ENCODE measurements at places on chromosomes 13 and 19. TPM values are rescaled to one million over a fixed set of nuclear protein-coding genes. Genes with fewer than 3 reads are reported as not detected.

ACP7 gene
- total RNA-seq, result 0.23 TPM

DNA sequence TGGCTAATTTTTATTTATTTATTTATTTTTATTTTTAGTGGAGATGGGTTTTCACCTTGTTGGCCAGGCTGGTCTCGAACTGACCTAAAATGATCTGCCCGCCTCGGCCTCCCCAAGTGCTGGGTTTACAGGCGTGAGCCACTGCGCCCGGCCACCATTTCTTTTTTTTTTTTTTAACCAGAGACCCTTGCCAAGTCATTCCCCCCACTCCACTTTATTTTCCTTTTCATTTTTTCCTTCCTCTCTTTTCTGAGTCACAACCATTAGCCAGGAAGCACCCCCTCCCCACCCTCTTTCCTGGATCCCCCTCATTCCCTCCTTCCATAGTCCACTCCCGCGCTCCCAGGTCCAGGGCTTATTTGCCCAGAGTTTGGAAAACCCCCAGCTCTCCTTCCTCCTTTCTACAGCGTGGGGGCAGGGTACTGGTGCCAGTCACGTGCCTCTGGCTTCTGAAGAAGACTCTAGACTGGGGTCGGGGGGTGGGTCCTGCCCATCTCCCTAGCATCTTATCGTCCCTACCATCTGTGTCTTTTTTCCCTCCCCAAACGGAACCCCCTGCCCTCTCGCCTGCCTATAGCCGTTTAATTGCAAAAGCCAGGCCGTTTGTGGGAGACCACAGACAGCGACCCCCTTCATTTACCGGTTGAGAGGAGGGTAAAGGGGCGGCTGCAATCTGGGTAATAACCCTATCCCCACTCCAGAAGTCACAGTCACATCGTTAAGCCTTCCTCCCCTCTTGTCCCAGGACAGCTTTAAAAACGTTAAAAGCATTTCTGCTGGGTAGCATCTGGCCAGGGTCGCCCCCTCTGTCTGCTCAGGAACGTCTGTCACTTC, 1.1 kb upstream of the CALR start:
- peak overlapping the region; percentile 17 for H3K4me3 ChIP-seq
- H3K36me3 ChIP-seq, result no peaks in the 10 kb centered on the region
- H3K27me3 ChIP-seq, result no peaks in the 10 kb centered on the region
- peak overlapping the region; percentile 30 for H3K27ac ChIP-seq
- H3K4me1 ChIP-seq, result peaks cover 31% of the 10 kb centered on the region
- peak; percentile 60 for DNase-seq

DNA sequence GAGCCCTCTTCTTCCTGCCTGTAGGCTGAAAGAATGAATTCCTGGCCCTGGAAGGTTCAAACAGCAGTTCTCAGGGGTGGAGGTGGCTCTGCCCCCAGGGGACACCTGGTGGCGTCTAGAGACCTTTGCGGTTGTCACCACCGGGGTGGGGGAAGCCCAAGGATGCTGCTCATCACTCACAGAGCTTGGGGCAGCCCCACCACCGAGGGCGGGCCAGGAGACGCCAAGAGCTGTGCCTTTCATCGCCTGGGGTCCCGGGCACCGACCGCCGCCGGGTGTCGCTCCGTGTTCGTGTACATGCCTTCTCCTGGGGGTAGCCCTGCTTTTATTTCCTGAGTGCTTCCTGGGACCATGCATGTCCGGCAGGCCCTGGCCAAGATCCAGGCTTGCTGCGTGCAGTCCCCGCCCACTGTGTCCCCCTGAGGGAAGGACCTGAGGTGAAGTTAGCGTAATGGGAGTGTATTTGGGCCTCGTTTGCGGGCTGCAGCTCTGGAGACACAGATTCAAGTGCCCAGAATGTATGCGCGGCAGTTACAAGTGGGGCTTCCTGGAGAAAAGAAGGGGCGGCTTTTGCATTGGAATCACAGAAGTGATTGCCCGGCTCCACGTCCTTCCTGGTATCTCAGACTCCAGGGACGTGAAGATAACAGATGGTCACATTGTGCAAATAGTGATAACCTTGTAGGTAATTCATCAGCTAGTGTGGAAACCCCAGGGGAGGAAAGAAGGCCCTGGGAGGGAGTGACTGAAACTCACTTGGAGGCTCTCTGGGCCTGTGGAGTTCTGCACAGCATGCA, 7.8 kb downstream of the DOT1L start:
- no peak overlapping the region for H3K4me3 ChIP-seq
- no peaks in the 10 kb centered on the region for H3K36me3 ChIP-seq
- H3K27ac ChIP-seq, result peak overlapping the region; percentile 95
- peaks cover 62% of the 10 kb centered on the region for H3K4me1 ChIP-seq
- no peaks in the 10 kb centered on the region for H3K27me3 ChIP-seq

DNA sequence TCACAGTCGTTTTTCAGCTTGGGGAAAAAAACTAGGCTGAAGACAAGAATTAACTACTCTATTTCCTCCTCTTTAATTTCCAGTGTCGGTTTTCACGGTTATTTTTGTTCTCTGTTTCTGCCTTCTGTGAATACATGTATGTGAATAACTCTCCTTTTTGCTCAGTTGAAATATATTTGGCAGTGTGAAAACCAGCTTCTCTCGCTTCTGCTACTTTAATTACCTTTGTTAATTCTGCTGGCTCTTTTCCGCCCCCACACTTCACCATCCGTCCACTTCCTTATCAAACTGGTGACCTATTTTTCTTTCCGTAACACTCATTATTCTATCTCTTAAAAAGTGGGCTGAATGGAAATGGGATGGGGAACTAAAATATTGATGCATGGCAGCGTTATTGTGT, 126.4 kb downstream of the POU4F1 start:
- no peaks in the 10 kb centered on the region for H3K4me1 ChIP-seq
- H3K27me3 ChIP-seq, result no peaks in the 10 kb centered on the region
- no peaks in the 10 kb centered on the region for H3K36me3 ChIP-seq
- no peak overlapping the region for H3K27ac ChIP-seq

DNA sequence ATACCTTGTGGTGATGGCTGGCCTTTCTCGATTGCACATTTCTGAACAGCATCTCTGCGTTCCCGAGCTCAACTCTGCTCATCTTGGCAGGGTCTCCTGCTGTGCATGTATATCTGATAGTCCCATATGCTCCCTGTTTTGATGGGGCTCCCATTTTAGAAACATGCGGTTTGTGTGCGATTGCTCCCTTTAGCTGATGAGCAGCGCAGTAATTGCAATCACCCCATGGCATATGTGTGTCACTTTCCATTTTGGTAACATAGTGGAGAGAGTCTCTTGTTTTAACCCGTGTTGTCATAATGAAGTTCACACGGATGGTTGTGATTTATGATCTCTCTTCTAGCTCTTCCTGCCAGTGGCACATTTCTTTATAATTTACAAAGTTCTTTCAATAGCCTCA, 144.7 kb downstream of the MTUS2 start:
- no peak overlapping the region for H3K27ac ChIP-seq
- no peak for DNase-seq
- H3K4me1 ChIP-seq, result no peaks in the 10 kb centered on the region
- no peaks in the 10 kb centered on the region for H3K27me3 ChIP-seq

- H3K36me3 ChIP-seq, result no peaks in the 10 kb centered on the region
- H3K4me3 ChIP-seq, result no peak overlapping the region
- H3K27ac ChIP-seq, result no peak overlapping the region
- H3K4me1 ChIP-seq, result no peaks in the 10 kb centered on the region
- H3K27me3 ChIP-seq, result no peaks in the 10 kb centered on the region
These were observed 118.5 kb upstream of the SERTM1 start for GRCh38 chr13:36555151-36555986.

GRCh38 chr19:43408043-43408442, 6.6 kb upstream of the TEX101 start:
- H3K27me3 ChIP-seq, result no peaks in the 10 kb centered on the region
- H3K27ac ChIP-seq, result no peak overlapping the region
- H3K4me3 ChIP-seq, result no peak overlapping the region
- no peak for DNase-seq
- H3K36me3 ChIP-seq, result no peaks in the 10 kb centered on the region
- no peaks in the 10 kb centered on the region for H3K4me1 ChIP-seq

- H3K4me1 ChIP-seq, result no peaks in the 10 kb centered on the region
- no peak for DNase-seq
- no peak overlapping the region for H3K4me3 ChIP-seq
- no peak overlapping the region for H3K27ac ChIP-seq
These were observed 28.3 kb downstream of the RCBTB2 start for GRCh38 chr13:48504606-48505005.

PGLYRP2 gene
- total RNA-seq, result not detected

GRCh38 chr19:34504273-34504808, 22.8 kb downstream of the WTIP start:
- H3K4me1 ChIP-seq, result peaks cover 5% of the 10 kb centered on the region
- H3K4me3 ChIP-seq, result no peak overlapping the region
- no peaks in the 10 kb centered on the region for H3K27me3 ChIP-seq
- no peak for DNase-seq

- H3K36me3 ChIP-seq, result no peaks in the 10 kb centered on the region
- no peaks in the 10 kb centered on the region for H3K27me3 ChIP-seq
- no peak overlapping the region for H3K27ac ChIP-seq
- H3K4me1 ChIP-seq, result peaks cover 6% of the 10 kb centered on the region
- H3K4me3 ChIP-seq, result no peak overlapping the region
- DNase-seq, result no peak
These were observed 172.9 kb upstream of the UBL3 start for GRCh38 chr13:30023196-30023895.

CHST8 gene
- 0.36 TPM for total RNA-seq

TINCR gene
- 1.8 TPM for total RNA-seq

- no peaks in the 10 kb centered on the region for H3K36me3 ChIP-seq
- H3K4me1 ChIP-seq, result peaks cover 8% of the 10 kb centered on the region
- H3K4me3 ChIP-seq, result no peak overlapping the region
- no peaks in the 10 kb centered on the region for H3K27me3 ChIP-seq
- peak; percentile 72 for DNase-seq
These were observed 3.9 kb upstream of the ATP11A start for GRCh38 chr13:112685896-112686295.

DNA sequence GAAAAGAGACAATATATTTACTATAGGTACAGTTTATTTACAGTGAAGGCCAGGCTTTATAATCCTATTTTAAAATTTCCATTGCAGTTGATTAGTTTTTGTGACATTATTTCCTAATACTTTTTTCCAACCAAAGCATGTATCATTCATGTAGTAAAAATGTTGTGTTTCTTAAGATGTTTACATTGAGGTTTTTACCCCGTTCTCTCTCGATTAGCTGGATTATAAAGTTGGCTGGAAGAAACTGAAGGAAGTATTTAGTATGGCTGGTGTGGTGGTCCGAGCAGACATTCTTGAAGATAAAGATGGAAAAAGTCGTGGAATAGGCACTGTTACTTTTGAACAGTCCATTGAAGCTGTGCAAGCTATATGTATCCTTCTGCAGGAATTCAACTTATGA, 21.2 kb downstream of the HNRNPM start:
- DNase-seq, result no peak
- peaks cover 19% of the 10 kb centered on the region for H3K36me3 ChIP-seq
- H3K27me3 ChIP-seq, result no peaks in the 10 kb centered on the region
- no peak overlapping the region for H3K4me3 ChIP-seq
- H3K27ac ChIP-seq, result no peak overlapping the region

GRCh38 chr13:111514610-111515306, 194.3 kb downstream of the TEX29 start:
- no peak for DNase-seq
- H3K36me3 ChIP-seq, result no peaks in the 10 kb centered on the region
- no peak overlapping the region for H3K27ac ChIP-seq
- no peak overlapping the region for H3K4me3 ChIP-seq
- H3K27me3 ChIP-seq, result peaks cover 10% of the 10 kb centered on the region
- no peaks in the 10 kb centered on the region for H3K4me1 ChIP-seq

DNA sequence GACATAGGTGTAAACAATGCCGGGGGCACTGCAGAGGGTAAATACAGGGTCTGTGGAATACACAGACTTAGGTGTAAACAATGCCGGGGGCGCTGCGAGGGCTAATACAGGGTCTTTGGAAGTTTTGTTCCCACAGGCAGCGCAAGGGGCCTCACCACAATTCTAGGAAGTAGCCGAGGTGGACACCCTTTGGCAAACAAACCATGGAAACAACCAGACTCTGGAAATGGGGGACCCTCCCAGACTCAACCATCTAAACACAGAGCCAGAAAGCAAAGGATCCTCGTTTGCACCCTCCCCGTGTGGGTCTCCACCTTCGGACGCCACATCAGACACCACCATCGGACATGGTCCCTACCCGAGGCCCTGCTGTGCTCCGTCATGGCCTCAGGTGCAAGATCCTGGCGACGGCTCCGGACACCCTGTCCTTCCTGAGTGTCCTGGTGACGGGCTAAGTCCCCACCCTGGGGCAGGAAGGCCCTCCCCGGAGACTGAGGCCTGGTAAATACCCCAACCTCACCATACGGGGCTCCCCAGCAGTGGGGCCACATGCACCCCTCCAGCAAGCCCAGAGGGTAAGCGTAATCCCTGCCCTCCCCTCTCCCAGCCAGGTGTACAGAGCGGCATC, 16.7 kb upstream of the PLPP2 start:
- DNase-seq, result no peak
- H3K27me3 ChIP-seq, result no peaks in the 10 kb centered on the region
- no peaks in the 10 kb centered on the region for H3K36me3 ChIP-seq
- H3K4me1 ChIP-seq, result no peaks in the 10 kb centered on the region
- no peak overlapping the region for H3K4me3 ChIP-seq

ARL11 gene
- 0.10 TPM for total RNA-seq

DNA sequence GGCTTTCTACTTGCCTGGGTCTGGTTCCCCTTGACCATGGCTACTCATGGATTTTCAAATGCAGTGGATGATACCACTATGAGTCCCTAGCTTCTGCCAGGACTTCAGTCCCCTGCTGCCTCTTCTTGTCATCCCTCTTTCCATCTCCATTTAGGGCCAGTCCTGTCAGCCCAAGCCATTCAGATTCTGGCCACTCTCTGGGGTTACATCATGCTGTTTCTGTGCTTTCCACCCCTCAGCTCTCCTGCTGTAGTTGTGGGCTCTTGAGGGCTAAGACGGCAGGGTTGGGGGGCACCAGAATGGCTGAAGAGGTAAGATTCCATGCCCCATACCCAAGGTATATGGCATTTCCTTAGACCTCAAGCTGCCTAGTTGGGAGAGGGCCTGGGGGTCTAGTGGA, 13.2 kb upstream of the ZNF492 start:
- DNase-seq, result no peak
- H3K27ac ChIP-seq, result no peak overlapping the region
- H3K36me3 ChIP-seq, result no peaks in the 10 kb centered on the region
- no peaks in the 10 kb centered on the region for H3K4me1 ChIP-seq

- H3K4me1 ChIP-seq, result peaks cover 7% of the 10 kb centered on the region
- H3K4me3 ChIP-seq, result no peak overlapping the region
- no peaks in the 10 kb centered on the region for H3K36me3 ChIP-seq
These were observed 523.1 kb downstream of the DCT start for GRCh38 chr13:93956426-93956825.

WASF3 gene
- 15.5 TPM for total RNA-seq

DNA sequence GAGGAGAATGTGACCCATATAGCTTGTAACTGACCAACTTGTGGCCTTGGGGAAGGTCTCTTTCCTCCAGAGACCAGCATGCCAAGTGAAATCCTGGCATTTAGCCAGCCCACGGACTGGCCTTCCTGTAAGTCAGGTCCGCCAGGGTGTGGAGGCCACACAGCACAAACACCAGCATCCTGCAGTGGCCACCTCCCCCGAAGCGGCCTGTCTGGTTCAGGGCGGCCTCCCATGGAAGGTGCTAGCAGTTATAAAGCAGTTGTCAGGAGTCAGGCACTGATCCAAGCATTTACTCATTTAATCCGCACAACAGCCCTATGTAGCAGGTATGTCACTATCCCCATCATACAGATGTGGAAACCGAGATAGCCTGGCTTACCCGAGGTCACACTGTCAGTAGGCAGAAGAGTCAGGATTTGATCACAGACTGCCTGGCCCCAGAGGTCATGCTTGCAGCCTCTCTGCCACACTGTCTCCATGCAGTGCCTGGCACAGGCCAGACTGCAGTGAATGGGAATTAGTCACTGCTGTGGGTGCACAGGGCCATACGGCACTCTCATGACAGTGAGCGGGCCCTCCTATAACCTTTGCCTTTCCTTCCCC, 36.7 kb downstream of the CAPN12 start:
- H3K27me3 ChIP-seq, result no peaks in the 10 kb centered on the region
- DNase-seq, result no peak
- no peaks in the 10 kb centered on the region for H3K36me3 ChIP-seq
- no peak overlapping the region for H3K4me3 ChIP-seq
- peaks cover 5% of the 10 kb centered on the region for H3K4me1 ChIP-seq
- peak overlapping the region; percentile 16 for H3K27ac ChIP-seq
